ENCODE measurements at places on chromosomes 2 and 18.

DNA sequence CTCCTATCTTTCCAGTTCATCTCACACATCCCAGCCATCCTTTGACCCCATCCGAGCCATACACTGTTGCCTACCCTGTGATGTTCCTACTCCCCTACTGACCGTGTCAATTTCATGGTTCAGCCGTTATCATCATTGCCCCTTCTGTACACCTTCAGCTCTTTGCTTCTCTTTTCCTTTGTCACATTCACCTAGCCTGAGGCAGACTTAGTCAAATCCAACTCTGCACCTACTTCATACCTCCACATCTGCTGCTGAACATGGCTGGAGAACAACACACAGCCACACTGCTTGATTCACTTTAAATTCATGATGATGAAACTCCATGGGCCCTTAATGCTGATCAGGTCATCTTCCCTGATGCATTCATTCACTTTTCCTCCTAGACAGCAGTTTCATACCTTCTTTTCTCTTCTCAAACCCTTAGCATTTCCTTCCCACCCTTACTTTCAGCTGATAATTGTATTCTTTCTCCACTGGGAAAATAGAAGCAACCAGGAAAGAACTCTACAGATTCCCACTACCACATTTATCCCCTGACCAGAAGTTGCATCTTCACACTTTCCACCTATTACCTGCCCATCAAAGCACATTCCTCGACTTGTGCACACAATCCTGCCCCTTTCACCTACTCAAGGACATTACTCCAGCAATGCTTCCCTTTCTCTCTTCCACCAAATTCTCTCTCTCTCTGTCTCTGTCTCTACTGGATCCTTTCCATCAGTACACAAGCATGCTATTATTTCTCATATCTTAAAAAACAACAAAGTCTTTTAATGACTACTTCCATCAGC, 59.6 kb downstream of the PKDCC start:
- no peak for DNase-seq

- no peak for DNase-seq
Measured at GRCh38 chr2:4101936-4102335, 398.6 kb downstream of the DCDC2C start.

DNA sequence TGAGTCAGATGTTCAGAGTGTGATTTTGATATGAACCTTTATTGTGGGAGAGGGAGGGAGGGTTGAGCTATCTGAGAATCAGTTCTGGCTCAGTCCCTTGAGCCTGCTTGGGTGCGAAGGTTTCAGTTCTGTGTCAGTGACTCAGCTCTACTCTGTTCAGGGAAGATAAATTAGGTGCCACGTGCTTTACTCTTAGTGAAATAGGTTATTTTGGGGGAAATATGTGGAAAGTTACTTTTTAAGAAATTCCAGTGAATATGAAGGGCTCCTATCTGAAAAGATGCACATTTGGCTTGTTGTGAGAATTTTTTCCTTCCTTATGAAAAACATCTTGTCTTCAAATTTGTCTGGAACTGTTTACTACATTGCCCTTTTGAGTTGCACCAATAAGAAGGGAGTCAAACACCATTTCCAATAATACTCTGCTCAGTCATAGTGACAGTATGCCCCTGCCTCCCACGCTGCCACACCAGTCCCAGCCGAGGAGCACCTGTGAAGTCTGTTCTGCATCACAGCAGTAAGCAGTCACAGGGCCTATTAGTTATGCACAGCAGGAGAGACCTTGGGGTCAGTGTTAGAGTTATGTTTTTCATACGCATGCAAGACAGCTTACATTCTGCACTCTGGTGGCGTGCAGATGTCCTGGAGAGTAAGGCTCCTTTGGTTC, 32.8 kb upstream of the DNAH7 start:
- DNase-seq = no peak

DNA sequence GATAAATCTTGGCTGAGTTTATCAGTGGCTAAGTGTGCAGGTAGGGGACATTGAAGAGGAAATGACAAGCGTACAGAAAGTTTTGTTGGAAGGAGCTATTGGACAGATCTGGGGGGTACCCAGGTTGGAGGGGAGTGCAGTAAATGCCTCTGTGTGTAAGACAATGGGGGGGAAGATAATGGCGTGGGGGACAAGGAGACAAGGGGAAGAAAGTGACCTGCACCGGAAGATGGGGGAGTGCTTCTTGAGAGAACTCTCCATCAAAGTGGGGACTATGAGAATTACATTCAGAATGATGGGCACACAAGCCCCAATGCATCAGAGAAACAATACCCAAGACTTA, 190.0 kb downstream of the ALPK2 start:
- DNase-seq = no peak

DNA sequence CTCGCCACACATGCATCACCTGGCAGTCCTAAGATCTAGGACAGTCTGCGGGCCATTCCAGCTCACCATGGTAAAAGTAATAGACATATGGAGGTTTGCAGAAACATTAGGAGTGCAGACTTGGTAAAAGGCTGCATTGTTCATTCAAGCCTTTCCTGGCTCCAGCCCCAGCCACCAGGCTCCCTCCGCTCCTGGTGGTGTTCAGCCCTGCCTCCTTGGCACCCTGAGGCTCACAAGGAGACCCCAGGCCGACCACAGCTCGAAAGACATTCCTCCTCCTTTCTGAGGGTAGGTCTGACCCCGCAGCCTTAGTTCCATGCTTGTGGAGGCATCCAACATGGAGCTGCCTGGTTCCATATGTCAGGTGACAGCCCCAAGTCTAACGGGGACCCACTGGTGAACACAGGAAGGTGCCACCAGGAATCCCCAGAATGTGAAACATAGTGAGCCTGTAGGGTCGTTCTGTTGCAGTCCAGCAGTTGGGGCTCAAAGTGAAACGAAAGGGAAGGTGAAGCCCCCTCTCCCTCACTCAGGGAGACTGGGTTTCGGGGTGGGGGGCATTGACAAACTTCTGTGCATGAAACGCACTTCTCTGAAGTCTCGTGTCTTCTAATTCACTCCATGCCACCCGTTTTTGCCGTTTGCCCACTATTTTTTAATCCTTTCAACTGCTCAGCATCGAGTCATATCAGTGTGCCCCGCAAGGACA, 5.0 kb upstream of the SP100 start:
- DNase-seq = no peak

DNA sequence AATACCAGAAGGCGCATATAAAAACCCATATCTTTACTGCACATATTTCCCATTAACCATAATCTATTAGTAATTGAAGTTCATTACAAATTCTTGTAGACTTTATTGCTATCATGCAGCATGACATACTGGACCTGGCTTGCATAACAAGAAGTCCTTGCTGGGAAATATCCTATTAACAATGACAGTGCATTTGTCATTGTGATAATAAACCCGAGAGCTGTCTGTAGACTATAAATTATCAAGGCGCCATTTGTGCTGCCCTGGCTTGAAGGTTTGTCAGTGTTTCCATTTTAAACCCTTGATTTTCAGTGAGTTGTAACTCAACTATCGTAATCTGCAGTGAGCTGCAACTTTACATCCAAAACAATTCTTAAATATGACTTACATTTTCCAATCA, 59.0 kb downstream of the HNMT start:
- DNase-seq = no peak

- no peak for DNase-seq
Measured at GRCh38 chr2:231583982-231584381, 8.7 kb upstream of the TEX44 start.

GRCh38 chr2:191707542-191707941, 29.6 kb downstream of the NABP1 start:
- DNase-seq = no peak

GRCh38 chr18:33560686-33561370, 17.2 kb upstream of the ASXL3 start:
- peak; percentile 26 for DNase-seq

- DNase-seq = no peak
Measured at GRCh38 chr18:3554811-3555427, 104.9 kb downstream of the TGIF1 start.

- no peak for DNase-seq
Measured at GRCh38 chr18:50307400-50307737, 19.9 kb upstream of the CXXC1 start.

DNA sequence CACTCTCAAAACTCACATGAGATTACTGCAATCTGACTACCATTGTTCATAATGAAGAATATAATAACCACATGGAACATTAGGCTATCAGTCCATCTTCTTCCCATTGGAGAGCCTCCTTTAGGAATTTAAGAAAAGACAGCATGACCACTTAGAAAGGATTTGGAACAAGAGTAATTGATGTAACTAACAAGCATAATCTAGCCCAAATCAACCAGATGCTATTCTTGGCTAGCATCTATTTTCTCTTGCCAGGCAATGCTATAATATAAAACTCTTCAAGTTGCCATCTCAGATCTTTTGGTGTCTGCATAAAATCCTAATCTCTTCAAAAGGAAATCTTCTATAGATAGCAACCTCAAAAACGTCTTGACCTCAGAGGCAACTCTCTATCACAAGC, 152.0 kb upstream of the REG3G start:
- DNase-seq = no peak

GRCh38 chr2:190432567-190433231, 24.5 kb downstream of the MFSD6 start:
- no peak for DNase-seq

DNA sequence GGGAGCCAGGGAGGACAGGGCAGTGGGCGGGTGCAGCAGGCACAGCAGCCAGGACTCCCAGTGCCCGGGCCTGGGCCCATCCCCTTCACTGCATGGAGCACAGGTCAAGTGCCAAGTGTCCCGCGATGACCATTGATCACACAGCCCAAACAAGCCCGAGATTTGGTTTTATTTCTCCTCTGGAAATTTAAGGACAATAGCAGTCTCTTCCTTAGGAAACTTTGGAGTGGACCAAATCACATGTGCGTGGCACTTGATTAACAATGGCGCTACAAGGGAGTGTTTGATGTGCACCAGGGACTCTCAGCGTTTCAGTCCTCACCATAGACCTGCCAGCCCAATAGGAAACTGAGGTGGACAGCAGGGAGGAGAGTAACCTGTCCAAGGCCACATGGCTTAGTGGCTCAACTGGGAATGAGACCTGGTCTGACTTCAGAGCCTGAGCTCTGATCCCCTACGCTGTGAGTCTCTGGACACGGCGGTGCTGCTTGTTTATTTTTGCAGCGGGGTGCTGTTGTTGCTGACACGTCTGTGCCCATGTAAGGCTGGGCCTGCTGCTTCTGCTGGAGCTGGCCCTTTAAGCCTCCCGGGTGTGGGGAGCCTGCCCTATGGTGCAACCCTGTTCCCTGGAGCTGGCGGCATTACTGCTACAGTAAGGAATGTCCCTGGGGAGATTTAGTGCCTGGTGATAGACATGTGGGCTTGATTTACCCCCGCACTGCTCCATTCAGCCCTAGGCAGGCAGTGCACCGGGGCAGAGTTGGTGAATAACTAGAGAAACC, 194.2 kb downstream of the INHBB start:
- DNase-seq = no peak
